ENCODE measurements at places on chromosomes 5 and 9. TPM values are rescaled to one million over a fixed set of nuclear protein-coding genes. Genes with fewer than 3 reads are reported as not detected.

Gene AJM1
- total RNA-seq: 2.0 TPM

Gene GLT6D1
- total RNA-seq: not detected

Gene TMEM215
- 52.2 TPM for total RNA-seq

Gene KIF12
- 0.93 TPM for total RNA-seq

Gene PCDHB6
- total RNA-seq: 2.0 TPM

Gene C5orf52
- total RNA-seq: not detected

Gene PCDHGB6
- total RNA-seq: 15.1 TPM

Gene NSUN2
- 41.5 TPM for total RNA-seq

Gene HCN1
- 31.2 TPM for total RNA-seq

Gene FNIP1
- total RNA-seq: 89.9 TPM

Gene MARCOL
- not detected for total RNA-seq

Gene LCN1
- total RNA-seq: 13.0 TPM

Gene TNC
- 44.4 TPM for total RNA-seq

Gene PCDHGA3
- total RNA-seq: 7.5 TPM

Gene ANKRD20A1
- 7.1 TPM for total RNA-seq

Gene SEMA6A
- 65.3 TPM for total RNA-seq

Gene NUTM2G
- not detected for total RNA-seq

Gene PCDHA12
- total RNA-seq: 5.1 TPM

Gene IL4
- total RNA-seq: not detected

Gene TIMD4
- not detected for total RNA-seq

Gene MLANA
- 27.2 TPM for total RNA-seq

Gene SLC6A3
- total RNA-seq: 2.7 TPM

Gene INPP5E
- total RNA-seq: 11.9 TPM

Gene TRPM6
- total RNA-seq: 0.44 TPM

Gene RCL1
- total RNA-seq: 36.4 TPM

Gene SAXO1
- 0.05 TPM for total RNA-seq

Gene LCN9
- not detected for total RNA-seq

Gene SCGB3A2
- total RNA-seq: not detected

Gene MRPL22
- total RNA-seq: 25.3 TPM

Gene SLC34A3
- not detected for total RNA-seq

Gene SPINK13
- not detected for total RNA-seq

Gene FGFR4
- total RNA-seq: 8.6 TPM

Gene SCGB3A1
- 2.2 TPM for total RNA-seq

Gene PTGS1
- 3.2 TPM for total RNA-seq

Gene IRGM
- total RNA-seq: not detected

Gene AGXT2
- total RNA-seq: not detected

Gene ELP1
- total RNA-seq: 50.9 TPM

Gene PCDHGA8
- 10.1 TPM for total RNA-seq

Gene PKN3
- total RNA-seq: 8.7 TPM

Gene SEC24A
- 36.6 TPM for total RNA-seq

Gene GABRB2
- 16.1 TPM for total RNA-seq

Gene SYK
- total RNA-seq: 5.9 TPM

Gene TMEM171
- total RNA-seq: 1.6 TPM

Gene NDUFAF2
- total RNA-seq: 16.9 TPM

Gene GPRIN1
- 24.8 TPM for total RNA-seq

Gene PTGER4
- 8.5 TPM for total RNA-seq

Data from camera-type eye (tissue), 1 donor.